ENCODE measurements at places on chromosomes 7 and 10.

GRCh38 chr7:157543276-157543675 lies 206.5 kb downstream of the DNAJB6 start:
- no peak for DNase-seq

DNA sequence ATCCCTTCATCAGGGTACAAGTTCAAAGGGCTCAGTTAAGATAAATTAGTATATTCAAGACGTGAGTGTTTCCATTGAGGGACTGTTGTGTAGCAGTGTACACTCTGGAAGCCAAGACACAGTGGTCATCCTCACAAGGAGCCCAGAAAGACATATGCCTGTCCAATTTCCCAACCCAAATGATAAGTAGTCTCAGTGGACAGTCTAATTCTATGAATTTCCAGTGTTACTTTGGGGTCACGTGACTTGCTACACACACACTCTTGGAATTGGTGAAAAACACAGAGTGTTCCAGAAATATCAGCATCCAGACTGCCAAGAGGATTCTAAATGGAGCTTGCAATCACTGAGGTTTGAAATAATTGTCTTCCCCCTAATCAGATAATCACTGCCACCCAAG lies 365.1 kb downstream of the WDR11 start:
- no peak for DNase-seq

GRCh38 chr7:29573567-29573966 lies 9.9 kb downstream of the PRR15 start:
- no peak for DNase-seq

DNA sequence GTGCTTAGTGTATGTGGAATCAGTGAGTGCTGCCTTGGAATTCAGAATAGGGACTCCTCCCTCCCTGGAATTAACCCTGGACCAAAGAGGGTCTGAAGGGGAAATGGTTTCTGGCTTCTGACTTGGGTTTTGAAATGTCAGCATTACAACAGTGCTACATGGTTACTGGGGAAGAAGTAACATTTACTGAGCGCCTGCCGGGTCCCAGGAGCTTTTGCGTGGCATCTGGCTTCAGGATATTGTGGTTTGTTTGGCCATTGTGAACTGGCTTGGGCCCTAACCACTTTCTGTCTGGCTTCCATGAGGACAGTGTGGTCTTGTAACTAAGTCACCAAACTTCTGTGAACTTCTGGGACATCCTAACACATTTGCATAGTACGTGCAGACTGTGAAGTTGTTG lies 21.3 kb downstream of the TSPAN15 start:
- no peak for DNase-seq

GRCh38 chr7:93228302-93228701 lies 2.0 kb upstream of the HEPACAM2 start:
- no peak for DNase-seq

GRCh38 chr10:22705527-22705926 lies 8.9 kb downstream of the PIP4K2A start:
- DNase-seq = no peak

DNA sequence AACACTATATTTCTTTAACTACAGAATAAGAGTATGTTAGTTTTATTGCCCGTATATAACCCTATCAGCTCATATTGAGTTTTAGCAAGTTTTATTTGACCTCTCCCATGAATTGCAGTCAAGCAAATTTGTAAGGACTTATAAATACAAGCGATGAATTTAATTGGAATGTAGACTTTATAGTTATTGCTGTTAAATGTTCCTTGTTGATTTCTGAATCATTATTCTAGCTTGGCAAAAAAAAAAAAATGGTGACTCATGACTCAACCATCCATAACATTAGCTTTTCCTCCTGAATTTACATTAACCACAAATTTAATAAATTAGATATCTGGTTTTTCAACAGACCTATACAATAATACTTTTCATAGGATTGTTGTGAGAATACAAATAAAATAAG lies 334.0 kb upstream of the LRRTM3 start:
- DNase-seq = no peak

DNA sequence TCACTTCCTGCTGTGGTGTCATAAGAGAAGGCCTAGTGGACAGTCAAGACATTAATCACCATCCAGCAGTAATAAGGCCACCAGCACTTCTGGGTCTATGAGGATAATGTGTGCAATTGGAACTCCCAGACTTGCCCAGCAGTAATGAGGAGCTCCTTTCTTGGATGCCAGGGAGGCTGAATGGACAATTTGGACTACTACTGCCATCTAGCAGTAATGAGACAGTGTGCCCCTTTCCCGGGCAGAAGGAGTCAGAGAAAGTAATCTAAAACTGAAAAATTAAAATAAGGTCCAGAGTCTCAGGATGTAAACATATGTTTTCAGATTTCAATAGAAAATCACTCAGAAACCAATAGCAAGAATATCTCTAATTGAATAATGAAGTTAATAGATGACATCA lies 400.4 kb downstream of the CDC14C start:
- no peak for DNase-seq

DNA sequence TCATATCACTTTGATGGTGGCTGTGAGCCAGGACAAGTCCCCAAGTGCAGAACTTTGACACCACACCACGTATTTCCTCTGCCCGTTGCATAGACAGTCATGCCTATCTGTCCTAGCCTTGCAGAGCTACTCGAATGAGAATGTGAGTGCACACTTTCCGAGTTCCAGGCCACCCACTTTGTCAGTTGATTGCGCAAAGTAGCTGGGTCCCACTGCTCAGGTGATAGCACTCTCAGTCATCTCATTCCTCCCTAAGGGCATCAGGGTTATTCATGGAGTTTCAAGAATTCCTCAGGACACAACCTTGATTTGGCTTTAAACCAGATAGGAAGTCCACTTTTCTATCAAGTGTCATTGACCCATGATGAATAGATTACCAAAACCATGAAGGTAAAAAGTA lies 19.3 kb downstream of the LSM5 start:
- no peak for DNase-seq

GRCh38 chr10:17443707-17444387 lies 10.5 kb downstream of the ST8SIA6 start:
- DNase-seq = no peak
